Left colon (tissue), 2 donors: ENCODE measurements at places on chromosomes 13 and 19. TPM values are rescaled to one million over a fixed set of nuclear protein-coding genes. Genes with fewer than 3 reads are reported as not detected.

DNA sequence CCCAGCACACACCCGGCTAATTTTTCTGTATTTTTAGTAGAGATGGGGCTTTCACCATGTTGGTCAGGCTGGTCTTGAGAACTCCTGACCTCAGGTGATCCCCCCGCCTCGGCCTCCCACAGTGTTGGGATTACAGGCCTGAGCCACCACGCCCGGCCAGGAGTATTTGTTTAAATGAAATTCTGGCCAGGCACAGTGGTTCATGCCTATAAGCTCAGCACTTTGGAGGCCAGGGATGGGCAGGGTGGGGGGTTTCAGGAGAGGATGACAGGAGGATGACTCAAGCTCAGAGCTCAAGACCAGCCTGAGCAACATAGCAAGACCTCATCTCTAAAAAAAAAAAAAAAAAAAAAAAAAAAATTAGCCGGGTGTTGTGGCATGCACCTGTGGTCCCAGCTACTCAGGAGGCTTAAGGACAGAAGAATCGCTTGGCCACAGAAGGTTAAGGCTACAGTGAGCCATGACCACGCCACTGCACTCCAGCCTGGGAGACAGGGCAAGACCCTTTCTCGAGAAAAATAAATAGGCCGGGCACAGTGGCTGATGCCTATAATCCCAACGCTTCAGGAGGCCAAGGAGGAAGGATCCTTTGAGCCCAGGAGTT, 8.2 kb upstream of the DHDH start:
- no peak for DNase-seq

GRCh38 chr19:44111910-44112463, 1.2 kb upstream of the ZNF225 start:
- DNase-seq = no peak

- no peak for DNase-seq
Measured at GRCh38 chr19:48361912-48362311, 1.8 kb downstream of the TMEM143 start.

GRCh38 chr13:85671336-85671735, 127.9 kb downstream of the SLITRK6 start:
- DNase-seq = no peak

- DNase-seq = no peak
Measured at GRCh38 chr19:1789261-1790041, 22.6 kb downstream of the ATP8B3 start.

DNA sequence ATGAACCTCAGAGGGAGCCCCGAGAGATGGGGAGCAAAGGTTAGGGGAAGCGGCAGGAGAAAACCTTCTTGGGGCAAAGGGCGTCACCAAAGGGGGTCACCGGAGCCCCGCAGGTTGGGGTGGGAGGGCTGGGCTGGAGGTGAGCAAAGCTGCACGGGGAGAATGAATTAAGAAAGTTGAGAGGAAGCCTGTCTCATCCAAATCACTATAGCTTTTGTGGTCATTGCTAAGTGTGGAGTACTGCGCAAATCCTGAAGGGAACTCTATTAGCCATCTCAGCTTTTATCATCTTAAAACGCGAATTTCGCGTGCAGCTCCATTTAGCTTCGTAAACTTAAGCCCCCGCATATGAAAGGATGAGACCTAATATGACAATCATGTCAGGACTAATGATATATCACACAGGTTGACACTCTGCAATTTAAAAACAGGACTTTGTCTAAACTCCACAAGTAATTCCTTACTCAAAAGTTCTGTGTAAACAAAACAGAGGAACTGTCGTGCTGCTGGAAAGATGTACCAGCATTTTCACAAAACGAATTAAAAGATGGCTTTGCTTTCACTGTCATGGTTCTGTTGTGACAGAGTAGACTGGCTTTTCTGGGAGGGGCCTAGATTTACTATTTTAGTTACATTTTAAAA, 631 bp downstream of the LACC1 start:
- DNase-seq = no peak

DNA sequence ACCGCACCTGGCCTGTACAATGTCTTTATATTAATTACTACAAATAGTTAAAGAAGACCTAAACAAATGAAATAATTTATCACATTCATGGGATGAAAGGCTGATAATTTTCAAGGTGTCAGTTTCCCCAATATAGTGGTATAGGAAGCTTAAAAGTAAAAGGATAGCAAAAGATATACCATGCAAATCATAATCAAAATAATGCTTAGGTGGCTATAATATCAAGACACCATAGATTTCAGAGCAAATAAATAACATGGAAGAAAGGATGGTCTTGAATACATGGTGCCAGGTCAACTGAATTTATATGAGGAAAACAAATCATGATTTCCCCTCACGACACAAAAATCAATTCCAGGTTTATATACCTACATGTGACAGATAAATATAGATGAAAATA, 4.8 kb downstream of the ZNF790 start:
- DNase-seq = no peak

The EFNB2 gene
- total RNA-seq = 85.0 TPM

DNA sequence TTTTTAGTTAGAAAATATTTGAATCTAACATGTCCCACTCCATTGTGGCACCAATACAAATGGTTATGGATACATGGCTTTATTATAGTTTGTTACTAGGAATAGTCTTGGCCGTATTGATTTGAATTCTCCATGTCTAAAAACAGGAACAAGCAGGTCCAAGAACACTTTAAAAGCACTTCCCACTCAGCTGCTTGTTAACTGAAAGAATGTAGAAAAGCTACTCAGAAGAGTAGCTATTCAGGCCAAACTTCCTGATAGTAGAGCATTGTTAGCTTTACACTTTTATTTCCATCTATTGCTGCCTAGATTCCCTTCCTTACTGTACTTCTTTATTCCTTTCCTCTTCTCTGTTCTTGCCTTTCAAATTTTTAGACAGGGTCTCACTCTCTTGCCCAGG, 6.9 kb downstream of the PIBF1 start:
- no peak for DNase-seq

The IFNL1 gene
- not detected for total RNA-seq

DNA sequence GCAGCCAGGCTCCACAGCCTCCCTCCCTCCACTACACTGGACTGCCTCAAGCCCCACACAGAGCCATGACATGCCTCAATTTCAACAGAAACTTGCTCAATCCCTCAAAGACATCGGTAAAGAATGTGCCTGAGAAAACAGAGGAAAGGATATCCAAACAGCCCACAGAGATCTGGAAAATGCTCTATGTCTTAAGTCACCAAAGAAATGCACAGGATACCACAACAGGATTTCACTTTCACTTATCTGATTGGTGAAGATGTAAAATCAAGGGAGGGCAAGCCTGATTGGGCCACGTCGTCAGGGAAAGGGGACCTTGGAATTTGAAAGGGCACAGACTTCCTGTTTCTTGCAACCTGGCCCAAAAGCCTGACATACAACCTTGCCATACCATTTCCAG, 14.2 kb downstream of the CACNA1A start:
- DNase-seq = no peak

The TBXA2R gene
- total RNA-seq = 0.64 TPM

DNA sequence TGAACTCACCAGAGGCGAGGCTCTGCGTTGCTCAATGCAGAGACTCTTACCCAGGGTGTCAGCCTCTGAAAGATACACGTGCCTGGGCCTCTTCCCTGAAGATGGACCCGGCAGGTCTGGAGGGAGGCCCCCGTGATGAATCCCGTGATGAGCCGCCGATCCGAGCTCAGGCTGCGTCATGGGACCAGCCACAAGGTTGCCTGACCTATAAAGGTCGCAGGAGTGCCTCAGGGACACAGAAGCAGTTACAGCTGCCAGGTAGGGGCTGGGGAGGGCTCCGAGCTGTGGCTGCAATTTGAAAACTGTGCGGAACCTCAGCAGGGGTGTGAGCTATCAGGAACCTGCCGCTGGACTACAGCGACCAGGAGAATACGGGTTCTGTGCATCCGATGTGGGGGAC, 10.5 kb upstream of the ATP11A start:
- DNase-seq = no peak

GRCh38 chr13:73717632-73718031, 416.6 kb downstream of the KLF12 start:
- no peak for DNase-seq

GRCh38 chr19:632579-633067, 714 bp downstream of the POLRMT start:
- peak; percentile 77 for DNase-seq

The KIR2DL1 gene
- total RNA-seq = not detected

- peak; percentile 44 for DNase-seq
Measured at GRCh38 chr13:27168906-27169657, 2.5 kb downstream of the USP12 start.

DNA sequence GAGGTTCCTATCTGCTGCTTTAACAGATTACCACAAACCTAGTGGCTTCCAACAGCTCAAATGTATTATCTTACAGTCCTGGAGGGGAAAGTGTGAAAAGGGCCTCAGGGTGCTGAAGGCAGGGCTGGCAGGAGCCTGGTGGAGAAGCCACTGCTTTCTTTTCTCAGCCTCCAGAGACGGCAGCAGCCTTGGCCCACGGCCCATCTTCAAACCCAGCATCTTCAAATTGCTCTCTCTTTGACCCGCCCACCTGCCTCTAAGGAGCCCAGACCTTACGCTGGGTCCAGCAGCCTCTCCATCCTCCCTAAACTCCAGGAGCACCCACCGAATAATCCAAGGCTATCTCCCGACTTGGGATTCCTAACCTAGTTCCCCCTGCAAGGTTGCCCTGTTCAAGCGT, 35.6 kb downstream of the C13orf46 start:
- DNase-seq = no peak

DNA sequence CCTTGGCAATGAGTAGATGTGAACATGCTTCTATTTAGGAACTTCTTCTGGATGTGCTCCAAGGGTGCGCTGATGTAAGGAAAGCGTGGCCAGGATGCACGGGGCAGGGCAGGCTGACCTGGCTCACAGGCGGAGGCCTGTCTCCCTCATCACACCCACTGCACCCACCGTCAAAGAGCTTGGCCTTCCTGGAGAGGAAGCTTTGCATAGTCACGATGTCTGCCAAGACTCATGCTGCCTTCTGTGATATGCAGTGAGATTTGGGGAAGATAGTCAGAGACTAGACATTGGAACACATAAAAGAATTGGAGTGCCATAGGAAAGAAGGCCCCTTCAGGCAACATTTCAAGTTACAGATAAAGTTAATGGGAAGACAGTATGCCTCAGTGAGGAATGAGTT, 82.0 kb downstream of the MYO16 start:
- DNase-seq = no peak

DNA sequence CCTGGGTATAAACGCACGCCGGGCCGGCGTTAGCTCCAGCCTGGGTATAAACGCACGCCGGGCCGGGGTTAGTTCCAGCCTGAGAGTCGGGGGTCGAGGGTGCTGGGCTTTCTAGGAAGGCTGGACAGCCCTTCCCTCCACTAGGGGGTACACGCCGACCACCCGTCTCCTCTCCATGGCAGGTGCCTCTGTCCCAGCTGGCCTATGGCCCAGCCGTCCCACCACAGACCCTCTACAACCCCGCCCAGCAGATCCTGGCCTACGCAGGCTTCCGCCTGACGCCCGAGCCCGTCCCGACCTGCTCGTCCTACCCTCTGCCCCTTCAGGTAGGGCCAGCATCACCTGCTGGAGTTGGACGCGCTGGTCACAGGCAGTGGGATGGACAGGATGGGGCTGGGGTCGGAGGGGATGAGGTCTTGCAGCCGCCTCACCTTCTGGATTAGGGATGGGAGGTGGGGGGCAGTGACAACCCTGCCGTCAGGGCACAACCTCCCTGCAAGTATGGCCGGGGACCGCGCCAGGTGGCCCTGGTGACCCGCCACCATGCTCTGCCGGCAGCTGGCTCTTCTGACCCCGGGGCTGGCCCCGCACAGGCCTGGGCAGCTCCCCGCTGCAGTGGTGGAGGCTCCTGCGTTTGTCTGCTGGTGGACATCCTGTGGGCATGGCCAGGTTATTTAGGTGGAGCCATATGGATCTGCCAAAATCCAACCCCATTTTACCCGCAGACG, 45.8 kb downstream of the TMEM255B start:
- no peak for DNase-seq

- DNase-seq = no peak
Measured at GRCh38 chr19:44626048-44626624, 12.8 kb downstream of the IGSF23 start.

DNA sequence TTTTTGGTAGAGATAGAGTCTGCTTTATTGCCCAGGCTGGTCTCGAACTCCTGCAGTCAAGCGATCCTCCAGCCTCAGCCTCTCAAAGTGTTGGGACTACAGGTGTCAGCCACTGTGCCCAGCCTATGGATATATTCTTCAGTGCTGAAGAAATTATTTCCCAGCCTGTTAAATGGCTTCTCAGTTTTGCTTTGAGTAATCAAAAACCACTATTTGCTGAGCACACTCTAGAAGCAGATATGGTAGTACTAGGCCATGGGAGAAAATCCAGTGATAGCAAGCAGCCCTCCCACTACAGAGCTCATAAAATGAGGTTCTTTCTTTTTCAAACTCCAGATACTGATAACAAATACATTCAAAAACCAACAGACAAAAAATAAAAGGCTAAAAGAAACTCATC, 80.6 kb upstream of the CLDN10 start:
- no peak for DNase-seq

DNA sequence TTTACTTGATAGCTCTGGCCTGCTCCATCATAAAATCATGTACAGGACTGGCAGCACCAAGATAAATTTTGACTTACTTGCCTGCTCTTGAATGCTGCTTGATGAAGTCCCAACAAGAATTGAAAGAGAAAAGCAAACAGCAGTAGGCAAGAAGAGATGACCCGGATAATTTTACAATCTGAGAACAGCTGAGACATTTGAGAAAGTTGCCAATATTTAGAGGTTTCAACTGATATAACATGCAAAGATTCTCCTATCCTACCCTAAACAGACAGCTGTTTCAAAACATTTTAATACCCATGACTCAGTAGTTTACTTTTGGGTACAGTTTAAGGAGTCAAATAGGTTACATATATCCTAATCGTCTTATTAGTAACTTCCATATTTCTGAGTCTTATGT, 5.9 kb downstream of the FRY start:
- DNase-seq = no peak

DNA sequence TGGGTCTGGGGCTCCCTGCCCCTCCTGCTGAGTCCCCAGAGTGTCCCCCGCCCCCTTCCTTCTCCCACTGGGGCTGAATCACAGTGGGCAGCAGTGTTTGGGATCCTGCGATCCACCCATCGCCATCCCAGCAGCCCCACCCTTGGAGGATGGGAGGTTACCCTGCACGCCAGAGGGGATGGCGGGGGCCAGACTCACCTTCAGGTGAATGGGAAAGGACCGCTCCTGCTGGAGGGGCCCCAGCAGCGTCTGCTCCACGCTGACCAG, 569 bp downstream of the DLEU7 start:
- no peak for DNase-seq

The ANKRD24 gene
- 1.0 TPM for total RNA-seq
